Vagina (tissue), 2 donors: ENCODE measurements at places on chromosomes 12 and 14.

DNA sequence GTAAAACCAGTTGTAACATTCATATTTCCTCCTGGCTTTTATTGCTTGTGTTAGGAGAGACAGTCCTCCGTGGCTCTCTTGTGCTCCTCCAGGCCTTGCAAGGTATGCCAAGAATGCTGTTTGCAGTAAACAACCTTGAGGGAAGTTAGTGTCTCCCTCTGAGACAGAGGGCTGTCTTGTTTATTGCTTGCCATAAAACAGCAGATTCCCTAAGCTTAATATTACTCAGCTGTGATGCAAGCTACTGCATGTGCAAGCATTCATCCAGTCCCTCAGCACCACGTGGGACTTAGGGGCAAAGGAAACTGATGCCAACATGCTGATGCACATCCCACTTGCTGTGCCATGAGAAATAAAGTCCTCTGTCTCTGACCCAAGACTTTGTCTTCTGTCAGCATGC is 6.6 kb downstream of the POMT2 start:
- DNase-seq: no peak

- DNase-seq: no peak
Measured at GRCh38 chr12:29783773-29784666, at the start of gene TMTC1. TMTC1 (minus strand) TSS chr12:29783942; CDS start chr12:29783751, 191 bp downstream.

DNA sequence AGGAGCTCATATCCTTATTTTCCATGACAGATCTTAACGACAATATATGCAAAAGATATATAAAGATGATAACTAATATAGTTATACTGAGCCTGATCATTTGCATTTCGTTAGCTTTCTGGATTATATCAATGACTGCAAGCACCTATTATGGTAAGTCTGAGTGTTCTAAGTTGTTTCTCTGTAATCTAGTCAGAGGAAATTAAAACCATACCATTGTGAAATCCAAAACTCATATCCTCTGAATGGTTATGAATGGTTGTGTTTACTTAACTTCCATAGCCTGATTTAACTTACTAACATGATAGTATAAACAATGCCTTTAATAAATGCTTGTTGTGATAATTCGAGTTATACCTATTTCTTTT is 760 bp downstream of the TMEM19 start:
- no peak for DNase-seq

GRCh38 chr12:6230321-6231110 is 30.3 kb downstream of the CD9 start:
- DNase-seq: no peak

DNA sequence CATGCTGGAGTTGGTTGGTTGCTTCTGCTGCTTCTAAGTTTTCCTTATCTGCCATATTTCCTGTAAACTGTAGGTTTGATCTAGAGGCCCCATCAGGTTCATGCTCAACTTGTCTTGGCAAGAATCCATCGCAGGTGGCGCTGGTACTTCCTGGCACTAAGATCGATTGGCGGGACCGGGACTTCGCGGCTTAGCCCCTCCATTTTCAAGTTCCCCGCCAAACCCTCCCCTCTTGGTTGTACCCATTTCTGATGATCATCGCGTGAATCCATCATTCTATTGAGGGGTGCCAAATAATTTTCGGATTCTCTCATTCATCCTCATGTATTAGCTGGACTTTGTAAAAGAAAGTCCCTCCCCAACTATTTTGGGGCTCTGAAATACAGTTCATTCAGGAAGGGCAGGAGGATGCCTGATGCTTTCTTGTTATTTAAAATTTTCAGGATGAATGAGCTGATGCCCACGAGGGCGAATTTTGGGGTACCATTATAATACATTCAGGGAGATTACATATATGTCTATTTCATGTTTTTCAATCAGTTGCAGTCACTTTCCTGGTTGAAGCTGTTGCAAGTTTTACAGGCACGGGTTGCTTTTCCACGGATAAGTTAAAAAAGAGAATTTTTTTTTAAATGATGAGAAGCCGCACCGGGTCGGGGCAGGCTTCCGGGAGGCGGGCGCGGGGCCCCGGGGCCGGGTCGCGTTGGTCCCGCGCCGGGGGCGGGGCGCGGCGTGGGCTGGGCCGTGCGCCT is 395 bp upstream of the BRI3BP start:
- no peak for DNase-seq

DNA sequence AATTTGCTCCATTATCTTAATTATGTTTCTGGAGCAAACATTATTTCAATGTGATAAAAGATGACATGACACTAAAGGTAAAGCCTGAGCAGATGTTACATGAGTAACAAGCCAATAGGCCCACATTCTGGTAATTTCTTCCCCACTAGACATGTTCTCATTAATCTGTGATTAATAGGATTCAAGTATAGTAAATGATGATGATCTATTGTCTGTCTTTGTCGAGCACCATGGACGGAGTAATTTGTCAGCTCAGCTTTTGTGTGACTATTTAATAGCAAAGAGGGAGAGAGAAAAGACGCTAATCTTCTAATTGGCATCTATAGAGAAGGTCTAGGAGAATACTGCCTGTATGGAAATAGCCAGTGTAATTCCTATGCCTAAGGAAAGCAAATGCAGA is 62.2 kb upstream of the INSM2 start:
- DNase-seq: no peak

DNA sequence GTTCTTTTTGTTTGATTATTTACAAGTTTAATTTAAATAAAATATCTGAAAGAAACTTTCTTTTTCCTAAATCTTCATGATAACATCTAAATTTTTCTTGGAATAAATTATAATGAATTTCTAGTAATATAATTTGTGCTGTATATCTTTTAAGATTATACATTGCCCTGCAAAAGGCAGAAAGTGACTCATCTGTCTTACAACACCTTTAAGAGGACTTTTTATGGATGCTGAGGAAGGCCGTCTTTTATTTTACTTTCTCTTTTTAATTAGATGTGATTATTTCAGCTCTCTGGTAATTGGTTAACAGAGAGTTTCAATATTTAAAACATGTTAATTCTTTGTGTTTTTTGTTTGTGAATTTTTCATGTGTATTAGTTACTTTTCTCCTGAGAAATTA is 598.4 kb downstream of the RPL10L start:
- DNase-seq: no peak

DNA sequence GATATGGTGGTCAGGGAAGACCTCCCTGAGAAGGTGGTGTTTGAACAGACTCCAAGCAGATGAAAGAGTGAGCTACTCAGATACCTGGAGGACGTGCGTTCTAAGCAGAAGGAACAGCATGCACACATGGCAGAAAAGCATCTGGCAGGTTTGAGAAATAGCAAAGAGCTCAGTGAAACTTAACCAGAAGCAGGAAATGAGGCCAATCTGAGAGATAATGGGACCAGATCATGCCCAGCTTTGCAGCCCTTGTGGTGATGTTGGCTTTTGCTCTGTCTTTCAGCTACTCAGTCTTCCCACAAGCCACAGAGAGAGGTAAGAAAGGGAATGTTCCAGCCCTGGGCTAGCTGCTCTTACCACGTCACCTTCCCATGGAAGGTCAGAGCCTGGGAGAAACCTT is 176.3 kb upstream of the GSC start:
- DNase-seq: no peak

GRCh38 chr12:3071107-3071506 is 6.1 kb upstream of the TSPAN9 start:
- no peak for DNase-seq

GRCh38 chr14:95189367-95190132 is 32.2 kb upstream of the DICER1 start:
- no peak for DNase-seq
